ENCODE measurements at places on chromosomes 16 and 17.

GRCh38 chr16:16890964-16891363 lies 512.0 kb downstream of the NPIPA7 start:
- DNase-seq, result peak; percentile 6
- no peaks in the 10 kb centered on the region for H3K27me3 ChIP-seq
- H3K4me1 ChIP-seq, result no peaks in the 10 kb centered on the region

DNA sequence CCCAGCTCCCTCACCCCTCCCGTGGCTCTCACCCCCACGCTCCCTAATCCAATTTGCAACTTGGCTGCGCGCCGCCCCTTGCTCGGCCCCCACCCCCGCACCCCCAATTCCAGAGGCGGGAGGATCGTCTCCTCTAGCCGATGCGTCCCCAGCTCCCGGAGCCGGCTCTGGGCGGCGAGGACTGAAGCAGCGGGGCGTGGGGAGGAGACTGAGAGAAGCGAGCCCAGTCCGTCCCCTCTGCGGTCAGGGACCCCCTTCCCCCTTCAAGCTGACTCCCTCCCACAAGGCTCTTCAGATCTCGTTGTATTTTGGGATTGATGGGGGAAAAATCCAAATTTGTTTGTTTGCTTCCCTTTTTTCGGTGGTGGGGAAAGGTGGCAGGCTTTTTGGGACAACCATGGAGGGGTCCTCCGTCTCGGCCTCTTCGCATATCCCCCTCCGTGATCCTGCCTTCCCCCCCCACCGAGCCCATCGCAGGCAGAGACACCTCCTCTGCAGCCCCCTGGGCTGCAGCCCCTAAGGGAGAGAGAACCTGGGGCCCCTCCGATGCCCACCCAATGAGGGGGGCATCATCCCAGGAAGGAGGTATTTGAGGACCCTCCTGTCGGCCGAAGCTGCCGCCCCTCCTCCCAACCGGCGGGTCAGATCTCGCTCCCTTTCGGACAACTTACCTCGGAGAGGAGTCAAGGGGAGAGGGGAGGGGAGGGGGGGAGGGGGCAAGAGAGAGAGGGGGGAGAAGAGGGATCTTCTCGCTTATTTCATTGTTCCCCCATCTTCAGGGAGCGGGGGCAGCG lies 466 bp downstream of the NEUROD2 start:
- peaks cover 8% of the 10 kb centered on the region for H3K4me1 ChIP-seq
- H3K27me3 ChIP-seq, result peaks cover 66% of the 10 kb centered on the region
- DNase-seq, result no peak
- no peak overlapping the region for H3K27ac ChIP-seq
- no peaks in the 10 kb centered on the region for H3K36me3 ChIP-seq

DNA sequence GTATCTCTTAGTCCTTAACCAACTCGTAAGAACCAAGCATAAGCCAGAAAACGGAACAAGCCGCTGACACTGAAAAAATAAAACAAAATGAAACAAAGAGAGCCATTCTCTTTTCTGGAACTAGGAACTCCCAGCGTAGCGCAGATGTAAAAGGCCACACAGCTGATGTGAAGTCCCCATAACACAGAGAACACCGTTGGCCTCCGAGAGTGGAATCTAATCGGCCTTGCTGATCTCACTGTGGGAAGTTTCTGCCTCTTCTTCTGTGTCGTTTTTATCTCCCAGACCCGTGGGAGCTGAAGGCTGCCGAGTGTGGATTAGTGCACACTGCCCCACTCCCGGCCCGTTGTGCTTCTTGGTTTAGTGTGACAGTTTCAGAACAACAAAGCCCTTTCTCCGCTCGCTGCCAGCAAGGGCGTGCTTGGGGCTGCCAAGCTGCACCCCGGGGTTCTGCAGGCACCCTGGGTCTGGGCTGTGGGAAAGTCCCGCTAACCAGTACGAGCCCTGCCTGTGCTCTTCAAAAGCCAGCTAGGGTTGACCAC lies 21.7 kb downstream of the TTYH2 start:
- H3K27ac ChIP-seq, result no peak overlapping the region
- peaks cover 3% of the 10 kb centered on the region for H3K27me3 ChIP-seq
- H3K4me3 ChIP-seq, result no peak overlapping the region
- H3K36me3 ChIP-seq, result no peaks in the 10 kb centered on the region
- DNase-seq, result no peak

GRCh38 chr17:56891751-56892150 lies 22.1 kb downstream of the TRIM25 start:
- no peak for DNase-seq
- no peaks in the 10 kb centered on the region for H3K27me3 ChIP-seq
- H3K4me1 ChIP-seq, result no peaks in the 10 kb centered on the region
- peaks cover 57% of the 10 kb centered on the region for H3K36me3 ChIP-seq

DNA sequence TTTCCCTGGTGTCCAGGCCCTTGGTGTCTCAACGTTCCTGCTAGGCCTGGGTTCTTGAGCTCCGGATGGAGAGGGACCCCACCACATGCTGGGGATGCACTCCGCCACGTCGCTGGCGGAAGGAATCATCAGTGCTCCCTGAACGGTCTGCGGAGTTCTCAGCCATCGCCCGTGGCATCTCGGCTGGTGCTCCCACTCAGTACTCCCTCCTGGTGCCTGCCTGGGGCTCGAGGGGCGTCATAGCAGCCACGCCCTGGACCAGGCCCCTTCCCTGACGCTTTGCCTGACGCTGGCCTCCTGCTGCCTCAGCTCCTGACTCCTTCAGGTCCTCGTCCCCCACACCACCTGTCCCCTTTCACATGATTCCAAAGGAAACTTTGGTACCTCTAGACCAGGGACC lies 95.9 kb upstream of the CIBAR2 start:
- DNase-seq, result no peak
- H3K27ac ChIP-seq, result no peak overlapping the region
- peaks cover 74% of the 10 kb centered on the region for H3K4me1 ChIP-seq
- no peak overlapping the region for H3K4me3 ChIP-seq

DNA sequence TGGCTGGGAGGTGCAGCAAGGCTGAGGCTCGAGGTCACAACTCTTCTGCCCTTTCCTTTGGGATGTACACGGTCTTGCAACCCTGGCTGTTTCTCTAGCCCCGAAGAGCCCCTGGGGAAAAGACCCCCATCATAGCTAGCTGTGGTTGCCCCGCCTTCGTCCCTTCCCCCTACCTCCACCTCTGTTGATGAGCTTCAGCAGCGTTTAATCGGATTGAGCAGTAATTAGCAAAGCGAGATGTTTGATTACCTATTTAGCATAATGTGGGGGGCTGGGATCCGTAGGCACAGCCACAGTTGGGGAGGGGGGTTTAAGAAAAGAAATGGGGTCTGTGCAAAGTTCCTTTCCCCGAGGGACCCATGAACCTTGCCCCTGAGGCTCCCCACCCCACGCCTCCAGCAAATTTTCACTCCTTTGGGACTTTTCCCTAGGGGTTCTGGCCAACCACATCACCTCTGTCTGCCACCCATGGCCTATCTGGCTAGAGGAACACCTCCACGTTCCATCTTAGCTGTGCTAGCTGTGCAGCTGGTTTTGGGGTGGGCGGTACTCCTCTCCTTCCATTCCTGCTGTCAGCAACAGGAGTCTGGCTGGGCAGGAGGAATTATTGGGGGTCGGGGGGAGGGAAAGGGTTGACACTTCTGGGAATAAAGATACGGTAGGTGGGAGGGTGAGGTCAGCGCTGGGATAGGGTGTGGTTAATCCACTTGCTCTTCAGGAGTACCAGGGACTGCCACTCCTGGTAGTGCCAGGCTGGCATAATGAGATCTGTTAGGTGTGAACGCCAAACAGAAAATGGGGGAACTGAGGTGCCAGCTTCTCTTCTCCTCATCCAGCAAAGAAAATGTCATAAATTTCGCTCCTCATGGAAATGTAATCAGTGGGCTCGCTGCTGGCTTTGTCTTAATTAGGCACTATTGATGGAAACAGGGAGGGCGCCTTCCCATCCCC lies 1.3 kb upstream of the DNAH2 start:
- peak overlapping the region; percentile 75 for H3K27ac ChIP-seq
- H3K27me3 ChIP-seq, result peaks cover 47% of the 10 kb centered on the region
- H3K4me1 ChIP-seq, result peaks cover 21% of the 10 kb centered on the region
- H3K36me3 ChIP-seq, result no peaks in the 10 kb centered on the region
- H3K4me3 ChIP-seq, result peak overlapping the region; percentile 92

DNA sequence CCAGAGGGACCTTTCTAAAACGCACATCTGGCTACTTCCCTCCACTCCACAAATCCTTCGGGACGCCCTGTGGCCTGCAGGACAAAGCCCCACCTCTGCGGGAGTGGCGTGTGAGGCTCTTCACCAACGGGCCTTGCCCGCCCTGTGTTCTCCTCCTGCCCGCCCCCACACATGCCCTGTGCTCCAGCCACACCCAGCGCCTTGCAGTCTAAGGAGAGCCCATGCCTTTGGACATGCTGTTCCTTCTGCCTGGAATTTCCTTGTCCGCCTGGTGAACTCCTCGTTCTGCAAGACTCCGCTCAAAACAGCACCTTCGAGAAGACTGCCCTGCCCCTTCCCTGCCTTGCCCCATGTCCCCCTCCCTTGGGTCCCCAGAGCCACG lies 7.4 kb downstream of the ELOB start:
- peak overlapping the region; percentile 72 for H3K27ac ChIP-seq
- peaks cover 21% of the 10 kb centered on the region for H3K4me1 ChIP-seq
- no peak for DNase-seq
- H3K36me3 ChIP-seq, result peaks cover 62% of the 10 kb centered on the region
- no peaks in the 10 kb centered on the region for H3K27me3 ChIP-seq
- H3K4me3 ChIP-seq, result no peak overlapping the region

DNA sequence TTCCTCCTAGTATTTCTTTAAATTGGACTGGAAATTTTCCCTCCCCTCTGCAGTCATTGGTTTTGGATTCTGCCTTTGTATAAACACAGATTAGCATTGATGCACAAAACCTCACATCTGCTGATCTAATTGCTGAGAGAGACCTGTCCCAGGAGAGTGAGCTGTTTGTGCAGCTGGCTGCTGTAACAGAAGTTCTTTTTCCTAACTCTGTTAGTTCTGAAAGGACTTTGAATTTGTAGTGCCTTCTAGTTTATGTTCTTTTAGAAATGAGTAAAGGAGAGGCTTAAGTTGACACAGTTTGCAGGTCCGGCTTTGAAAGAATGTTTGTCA lies 45.2 kb upstream of the KPNB1 start:
- H3K27me3 ChIP-seq, result no peaks in the 10 kb centered on the region
- peak overlapping the region; percentile 90 for H3K27ac ChIP-seq
- DNase-seq, result no peak
- H3K36me3 ChIP-seq, result peaks cover 42% of the 10 kb centered on the region
- peaks cover 39% of the 10 kb centered on the region for H3K4me1 ChIP-seq

GRCh38 chr16:17940584-17941364 lies 395.8 kb downstream of the NPIPA8 start:
- H3K27ac ChIP-seq, result no peak overlapping the region
- no peak overlapping the region for H3K4me3 ChIP-seq
- H3K4me1 ChIP-seq, result no peaks in the 10 kb centered on the region

DNA sequence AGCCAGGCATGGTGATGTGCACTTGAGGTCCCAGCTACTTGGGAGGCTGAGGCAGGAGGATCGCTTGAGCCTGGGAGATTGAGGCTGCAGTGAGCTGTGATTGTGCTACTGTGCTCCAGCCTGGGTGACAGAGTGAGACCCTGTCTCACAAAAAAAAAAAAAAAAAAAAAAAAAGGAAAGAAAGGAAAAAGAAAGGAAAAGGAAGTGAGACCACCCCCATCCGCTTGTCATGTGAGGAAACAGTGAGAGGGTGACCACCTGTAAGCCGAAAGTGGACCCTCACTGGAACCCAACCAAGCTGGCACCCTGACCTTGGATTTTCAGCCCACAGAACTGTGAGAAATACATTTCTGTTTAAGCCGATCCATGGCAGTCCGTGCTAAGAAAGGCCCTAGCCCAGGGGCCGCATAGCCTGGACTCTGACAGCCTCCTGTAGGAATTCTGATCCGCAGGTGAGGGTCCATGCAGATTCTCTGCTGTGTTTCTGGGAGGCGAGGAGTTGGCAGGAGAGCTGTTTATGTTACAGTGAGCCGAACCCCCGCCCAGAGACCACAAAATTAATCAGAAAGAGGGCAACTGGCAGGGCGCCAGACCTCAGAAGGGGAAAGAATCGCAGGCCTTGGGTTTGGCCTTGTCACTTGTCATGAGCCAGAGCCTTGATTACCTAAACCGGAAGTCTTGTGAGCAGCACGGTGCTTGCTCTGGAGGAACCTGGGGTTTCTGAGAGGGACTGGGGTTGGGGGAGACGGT lies 945 bp downstream of the SGSH start:
- peaks cover 18% of the 10 kb centered on the region for H3K4me1 ChIP-seq
- no peak for DNase-seq
- H3K27me3 ChIP-seq, result no peaks in the 10 kb centered on the region
- peaks cover 7% of the 10 kb centered on the region for H3K36me3 ChIP-seq

GRCh38 chr17:55063885-55064874 lies 95.6 kb downstream of the STXBP4 start:
- no peaks in the 10 kb centered on the region for H3K4me1 ChIP-seq
- H3K27me3 ChIP-seq, result no peaks in the 10 kb centered on the region
- H3K27ac ChIP-seq, result no peak overlapping the region
- no peaks in the 10 kb centered on the region for H3K36me3 ChIP-seq
- H3K4me3 ChIP-seq, result no peak overlapping the region
- no peak for DNase-seq

- peaks cover 3% of the 10 kb centered on the region for H3K4me1 ChIP-seq
- no peak for DNase-seq
- no peak overlapping the region for H3K27ac ChIP-seq
- no peak overlapping the region for H3K4me3 ChIP-seq
- no peaks in the 10 kb centered on the region for H3K36me3 ChIP-seq
Measured at GRCh38 chr17:10031127-10031526, 126.1 kb upstream of the RCVRN start.

DNA sequence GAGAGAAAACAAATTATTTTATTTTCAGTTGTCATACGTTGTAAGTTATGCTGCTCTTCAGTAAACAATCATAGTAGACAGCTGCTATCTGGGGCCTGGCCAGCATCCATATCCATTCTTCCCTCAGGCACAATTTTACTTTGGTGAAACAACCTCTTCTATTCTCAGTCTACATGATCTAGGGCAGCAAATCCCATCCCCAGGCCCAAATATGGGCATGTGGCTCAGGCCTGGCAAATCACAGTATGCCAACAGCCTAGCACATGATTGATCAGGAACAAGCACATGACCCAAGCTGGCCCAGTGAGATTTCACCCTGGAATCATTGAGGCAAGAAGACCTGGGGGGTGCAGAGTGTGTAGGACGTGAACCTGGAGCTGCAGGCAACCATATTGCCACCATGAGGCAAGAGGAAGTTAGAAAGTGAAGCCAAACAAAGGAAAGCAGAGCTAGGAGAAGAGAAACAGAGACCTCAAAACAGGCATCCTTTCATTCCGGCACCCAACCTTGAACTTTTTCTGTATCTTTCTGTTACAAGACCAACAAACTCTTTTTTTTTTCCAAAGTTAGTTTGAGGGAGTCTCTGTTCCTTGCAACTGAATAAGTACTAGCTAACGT lies 10.3 kb upstream of the ABCC12 start:
- peak overlapping the region; percentile 81 for H3K27ac ChIP-seq
- no peak for DNase-seq
- no peak overlapping the region for H3K4me3 ChIP-seq
- H3K27me3 ChIP-seq, result peaks cover 4% of the 10 kb centered on the region

- no peak overlapping the region for H3K27ac ChIP-seq
- peaks cover 4% of the 10 kb centered on the region for H3K36me3 ChIP-seq
- no peak overlapping the region for H3K4me3 ChIP-seq
- no peak for DNase-seq
Measured at GRCh38 chr17:82113941-82114340, 15.9 kb upstream of the FASN start.

GRCh38 chr16:12503191-12503590 lies 300.5 kb downstream of the CPPED1 start:
- no peaks in the 10 kb centered on the region for H3K36me3 ChIP-seq
- H3K4me1 ChIP-seq, result no peaks in the 10 kb centered on the region
- no peak overlapping the region for H3K27ac ChIP-seq
- H3K4me3 ChIP-seq, result no peak overlapping the region

All from osteocyte (in vitro differentiated cells).